Anterior cingulate cortex (tissue), 58 donors: ENCODE measurements at places on chromosomes 5 and 9.

DNA sequence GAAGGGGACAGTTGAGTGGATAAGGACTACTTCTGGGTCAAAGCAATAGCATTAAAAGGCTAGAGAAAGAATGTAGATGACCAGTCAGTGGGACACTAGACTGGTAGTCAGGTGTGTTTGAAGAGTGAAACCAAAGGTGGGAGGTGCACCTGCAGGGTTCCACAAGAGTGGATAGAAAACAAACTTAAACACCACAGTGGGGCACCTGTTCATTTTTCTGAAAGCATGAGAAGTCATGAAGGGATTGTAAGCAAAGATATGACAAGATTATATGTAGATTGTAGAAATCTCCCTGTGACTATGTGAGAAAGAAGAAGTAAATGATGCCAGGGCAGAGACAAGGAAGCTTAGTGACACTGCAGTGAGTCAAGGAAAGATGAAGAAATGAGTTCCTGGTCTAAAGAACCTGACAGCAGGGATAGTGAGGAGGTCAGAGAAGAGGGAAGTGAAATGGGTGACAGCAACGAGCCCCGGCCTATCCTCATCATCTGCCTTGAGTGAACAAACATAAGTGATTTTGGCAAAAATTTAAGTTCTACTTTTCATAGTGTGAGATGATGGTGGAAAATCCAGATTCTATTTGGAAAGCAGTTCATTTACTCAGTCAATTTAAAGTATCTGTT lies 296.9 kb downstream of the TLE4 start:
- DNase-seq: no peak

GRCh38 chr9:82404881-82405280 lies 416.3 kb downstream of the SPATA31D1 start:
- no peak for DNase-seq

- no peak for DNase-seq
Observed at GRCh38 chr5:36558641-36559040, 47.8 kb upstream of the SLC1A3 start.

GRCh38 chr9:123265833-123266232 lies 2.6 kb downstream of the STRBP start:
- DNase-seq: no peak
